ENCODE measurements at places on chromosomes 12 and 14.

DNA sequence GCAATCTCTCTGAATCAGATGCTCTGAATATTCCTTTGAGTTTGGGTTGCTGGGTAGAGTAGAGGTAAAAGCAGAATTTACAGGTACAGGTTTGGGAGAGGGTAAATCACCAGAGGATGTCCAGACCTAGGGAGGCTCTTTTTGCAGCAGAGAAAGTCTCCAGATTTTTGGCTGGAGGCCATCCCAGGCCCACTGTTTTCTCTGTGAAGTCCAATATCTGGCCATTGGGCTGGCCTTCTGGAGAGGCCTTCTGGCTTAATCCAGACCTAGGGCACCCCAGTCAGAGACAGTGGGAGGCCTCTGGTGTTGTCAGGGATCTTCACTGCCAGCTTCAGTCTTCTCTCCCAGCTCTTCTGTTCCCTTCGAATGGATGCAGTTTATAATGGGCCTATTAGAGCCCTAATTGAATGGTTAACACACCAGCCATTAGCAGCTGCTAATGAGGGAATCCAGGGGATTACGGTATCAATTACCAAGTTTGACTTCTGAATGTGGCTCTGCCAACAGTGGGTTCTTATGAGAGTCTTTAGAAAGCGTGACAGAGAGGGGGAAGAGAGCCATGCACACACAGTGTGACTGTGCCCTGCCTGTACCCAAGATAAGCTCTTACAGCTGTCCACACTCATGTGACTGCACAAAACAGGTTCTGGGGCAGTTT is 183.1 kb downstream of the EMP1 start:
- no peak overlapping the region for H3K4me3 ChIP-seq
- no peak overlapping the region for H3K27ac ChIP-seq
- H3K4me1 ChIP-seq, result peaks cover 3% of the 10 kb centered on the region
- no peaks in the 10 kb centered on the region for H3K27me3 ChIP-seq
- H3K36me3 ChIP-seq, result no peaks in the 10 kb centered on the region

DNA sequence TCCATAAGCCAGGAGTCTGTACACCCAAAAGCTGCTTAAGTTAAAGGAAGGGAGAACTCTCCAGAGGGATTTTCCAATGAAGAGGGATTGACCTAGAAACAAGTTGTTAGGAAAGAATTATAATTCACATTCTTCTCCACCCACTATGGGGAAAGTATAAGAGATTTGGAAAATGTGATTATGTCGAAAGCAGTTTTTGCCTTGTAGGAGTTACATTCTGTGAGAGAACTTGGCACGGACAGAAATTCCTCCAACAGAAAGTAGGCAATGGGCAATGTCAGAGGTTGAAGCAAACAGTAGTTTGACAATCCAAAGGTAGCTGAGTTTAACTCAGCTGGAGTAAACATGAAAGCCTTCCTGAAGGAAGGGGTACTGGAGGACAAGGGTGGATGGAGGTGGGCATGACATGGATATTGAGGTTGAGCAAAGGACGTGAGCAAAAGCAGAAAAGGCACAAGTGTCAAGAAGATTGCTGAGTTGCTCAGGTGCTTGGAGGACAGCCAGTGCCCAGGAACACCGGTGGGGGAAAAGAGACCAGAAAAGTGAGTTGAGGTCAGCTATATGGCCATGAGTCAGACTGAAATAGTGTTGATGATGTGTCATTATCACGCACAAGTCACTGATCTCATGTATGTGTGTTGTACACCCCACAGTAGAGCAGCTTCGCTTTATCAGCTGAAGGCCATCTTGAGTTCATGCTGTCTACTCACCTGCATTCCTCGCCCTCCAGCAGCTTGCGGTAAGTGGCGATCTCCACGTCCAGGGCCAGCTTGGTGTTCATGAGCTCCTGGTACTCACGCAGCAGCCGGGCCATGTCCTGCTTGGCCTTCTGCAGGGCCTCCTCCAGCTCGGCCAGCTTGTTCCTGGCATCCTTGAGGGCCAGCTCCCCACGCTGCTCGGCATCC is 4.0 kb downstream of the KRT5 start:
- no peak overlapping the region for H3K27ac ChIP-seq
- H3K27me3 ChIP-seq, result no peaks in the 10 kb centered on the region
- no peaks in the 10 kb centered on the region for H3K36me3 ChIP-seq
- no peaks in the 10 kb centered on the region for H3K4me1 ChIP-seq
- H3K4me3 ChIP-seq, result no peak overlapping the region

- no peaks in the 10 kb centered on the region for H3K4me1 ChIP-seq
- H3K27me3 ChIP-seq, result no peaks in the 10 kb centered on the region
- no peaks in the 10 kb centered on the region for H3K36me3 ChIP-seq
- no peak overlapping the region for H3K27ac ChIP-seq
Measured at GRCh38 chr12:101231636-101232035, 21.6 kb upstream of the SLC5A8 start.

GRCh38 chr14:69094481-69094880 is 58.4 kb downstream of the DCAF5 start:
- DNase-seq, result no peak
- H3K4me1 ChIP-seq, result peaks cover 6% of the 10 kb centered on the region
- H3K27ac ChIP-seq, result no peak overlapping the region
- no peaks in the 10 kb centered on the region for H3K36me3 ChIP-seq
- H3K27me3 ChIP-seq, result no peaks in the 10 kb centered on the region
- H3K4me3 ChIP-seq, result no peak overlapping the region

GRCh38 chr12:3271639-3272038 is 194.5 kb downstream of the TSPAN9 start:
- peaks cover 8% of the 10 kb centered on the region for H3K4me1 ChIP-seq
- no peaks in the 10 kb centered on the region for H3K27me3 ChIP-seq
- no peak for DNase-seq

- H3K27me3 ChIP-seq, result no peaks in the 10 kb centered on the region
- no peak overlapping the region for H3K4me3 ChIP-seq
- H3K27ac ChIP-seq, result no peak overlapping the region
- DNase-seq, result no peak
- H3K4me1 ChIP-seq, result no peaks in the 10 kb centered on the region
Measured at GRCh38 chr12:117890137-117890536, 78.7 kb downstream of the KSR2 start.

DNA sequence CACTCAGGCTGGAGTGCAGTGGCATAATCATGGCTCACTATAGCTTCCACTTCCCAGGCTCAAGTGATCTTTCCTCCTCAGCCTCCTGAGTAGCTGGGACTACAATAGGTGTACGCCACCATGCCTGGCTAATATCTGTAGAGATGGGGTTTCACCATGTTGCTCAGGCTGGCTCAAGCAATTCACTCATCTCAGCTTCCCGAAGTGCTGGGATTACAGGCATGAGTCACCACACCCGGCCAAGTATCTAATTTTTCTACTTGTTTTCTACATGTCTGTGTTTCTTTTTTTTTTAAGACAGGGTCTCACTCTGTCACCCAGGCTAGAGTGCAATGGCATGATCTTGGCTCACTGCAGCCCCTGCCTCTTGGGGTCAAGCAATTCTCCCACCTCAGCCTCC is 119.7 kb upstream of the MED13L start:
- H3K27ac ChIP-seq, result no peak overlapping the region
- DNase-seq, result no peak
- H3K4me3 ChIP-seq, result no peak overlapping the region
- H3K36me3 ChIP-seq, result no peaks in the 10 kb centered on the region
- no peaks in the 10 kb centered on the region for H3K27me3 ChIP-seq
- H3K4me1 ChIP-seq, result no peaks in the 10 kb centered on the region

GRCh38 chr12:16564675-16565074 is 41.3 kb downstream of the LMO3 start:
- H3K4me1 ChIP-seq, result no peaks in the 10 kb centered on the region
- no peak overlapping the region for H3K4me3 ChIP-seq
- no peak overlapping the region for H3K27ac ChIP-seq
- no peaks in the 10 kb centered on the region for H3K27me3 ChIP-seq

DNA sequence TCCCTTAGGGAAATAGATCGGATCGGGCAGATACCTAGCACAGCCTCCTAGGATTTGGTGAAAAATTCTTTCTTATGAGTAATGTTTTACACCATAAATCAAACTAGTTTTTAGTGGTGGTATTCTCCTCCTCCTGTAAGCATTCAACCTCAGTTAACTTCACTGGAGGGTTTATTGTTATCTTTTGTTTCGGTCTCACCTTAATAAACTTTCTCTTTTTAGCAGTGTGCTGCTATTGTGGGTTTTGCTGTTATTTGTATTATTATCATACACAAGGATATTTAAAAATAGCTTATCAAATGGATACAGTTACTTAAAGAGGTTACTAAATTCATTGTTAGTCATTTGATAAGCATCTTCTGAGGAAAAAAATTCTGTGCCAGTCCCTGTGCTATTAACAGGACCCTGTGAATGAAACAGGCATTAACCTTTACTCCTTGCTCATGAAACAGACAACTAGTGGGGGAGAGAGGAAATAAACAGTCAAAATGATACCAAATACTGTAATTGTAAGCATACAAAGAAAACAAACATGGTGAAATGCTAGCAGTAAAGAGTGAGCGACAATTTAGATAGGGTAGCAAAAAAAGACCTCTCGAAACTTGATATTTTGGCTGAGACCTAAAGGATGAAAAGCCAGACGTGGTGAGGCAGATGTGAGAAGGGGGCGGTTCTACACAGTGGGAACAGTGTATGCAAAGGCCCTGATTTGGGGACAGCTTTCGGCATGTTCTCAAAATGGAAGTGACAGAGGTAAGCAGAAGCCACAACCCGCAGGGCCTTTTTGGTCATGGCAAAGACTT is 178.7 kb upstream of the SOX5 start:
- H3K27me3 ChIP-seq, result no peaks in the 10 kb centered on the region
- no peaks in the 10 kb centered on the region for H3K4me1 ChIP-seq

- H3K4me3 ChIP-seq, result no peak overlapping the region
- H3K4me1 ChIP-seq, result no peaks in the 10 kb centered on the region
Measured at GRCh38 chr12:56658921-56659320, 13.1 kb upstream of the ATP5F1B start.

DNA sequence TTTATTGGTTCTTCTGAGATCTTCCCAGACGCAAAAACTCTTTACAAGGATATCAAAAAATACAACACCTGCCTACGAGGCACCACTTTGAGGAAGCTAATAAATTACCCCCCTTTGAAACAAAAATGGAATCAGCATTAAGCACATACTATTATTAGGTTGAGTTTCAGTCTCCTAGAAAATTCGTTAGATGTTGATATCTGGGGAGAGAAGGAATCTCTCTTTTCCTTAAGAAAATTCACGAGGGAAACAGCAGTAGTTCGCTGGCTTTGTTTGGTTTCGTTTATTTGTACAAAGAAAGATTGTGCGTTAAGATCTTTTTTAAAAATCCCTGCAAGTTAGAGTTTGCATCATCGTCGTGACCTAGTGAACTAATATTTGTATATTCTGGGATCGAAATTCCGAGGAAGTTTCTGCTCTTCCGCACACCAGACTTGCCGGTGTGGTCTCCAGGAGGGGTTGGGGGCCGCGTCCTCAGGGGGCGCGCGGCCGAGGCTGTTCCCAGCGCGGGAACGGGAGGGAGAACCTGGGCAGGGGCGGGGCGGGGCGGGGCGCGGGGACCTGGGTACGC is 12.1 kb downstream of the NKX2-1 start:
- H3K4me1 ChIP-seq, result no peaks in the 10 kb centered on the region
- DNase-seq, result no peak
- no peak overlapping the region for H3K27ac ChIP-seq
- peaks cover 100% of the 10 kb centered on the region for H3K27me3 ChIP-seq

GRCh38 chr12:5718680-5719079 is 226.4 kb downstream of the ANO2 start:
- no peaks in the 10 kb centered on the region for H3K27me3 ChIP-seq
- no peaks in the 10 kb centered on the region for H3K36me3 ChIP-seq
- H3K27ac ChIP-seq, result no peak overlapping the region
- H3K4me3 ChIP-seq, result no peak overlapping the region

- H3K4me1 ChIP-seq, result no peaks in the 10 kb centered on the region
- no peaks in the 10 kb centered on the region for H3K27me3 ChIP-seq
- no peak overlapping the region for H3K4me3 ChIP-seq
- H3K36me3 ChIP-seq, result no peaks in the 10 kb centered on the region
- no peak for DNase-seq
Measured at GRCh38 chr14:22268875-22269274, 320.1 kb downstream of the DAD1 start.

DNA sequence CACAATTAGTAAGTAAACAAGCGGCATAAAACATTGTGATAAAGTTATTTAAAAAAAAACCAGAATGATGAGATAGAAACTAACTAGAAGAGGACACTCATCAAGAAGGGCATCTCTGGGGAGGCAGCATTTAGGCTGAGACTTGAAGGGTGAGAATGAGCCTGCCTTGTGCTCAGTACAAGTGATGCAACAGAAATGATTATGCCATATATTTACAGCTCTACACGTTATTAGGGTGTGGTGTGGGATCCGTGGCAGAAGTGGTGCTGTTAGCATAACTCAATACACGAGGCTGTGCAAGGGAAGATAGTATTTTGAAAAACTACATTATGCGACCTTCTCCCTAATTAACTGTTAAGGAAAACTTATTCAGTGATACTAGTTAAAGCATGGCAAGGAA is 178.5 kb upstream of the ATF7IP start:
- H3K27me3 ChIP-seq, result no peaks in the 10 kb centered on the region
- no peak overlapping the region for H3K4me3 ChIP-seq
- DNase-seq, result no peak
- H3K4me1 ChIP-seq, result no peaks in the 10 kb centered on the region
- H3K27ac ChIP-seq, result no peak overlapping the region
- H3K36me3 ChIP-seq, result no peaks in the 10 kb centered on the region

DNA sequence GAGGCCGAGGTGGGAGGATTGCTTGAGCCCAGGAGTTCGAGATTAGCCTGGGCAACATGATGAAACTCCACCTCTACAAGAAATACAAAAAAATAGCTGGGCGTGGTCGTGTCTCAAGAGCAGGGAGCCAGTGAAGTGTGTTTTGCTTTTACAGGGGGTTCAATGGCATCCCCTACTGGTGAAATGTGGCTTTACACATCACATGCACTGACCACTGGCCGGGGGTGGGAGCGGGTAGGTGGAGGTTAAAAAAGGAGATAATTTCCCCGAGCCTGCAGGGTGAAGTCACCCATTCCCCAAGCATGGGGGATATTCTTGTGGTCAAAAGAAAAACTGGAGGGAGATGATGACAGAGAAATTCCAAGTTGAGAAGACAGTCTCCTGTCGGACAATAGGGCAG is 63.6 kb upstream of the PWP1 start:
- H3K4me3 ChIP-seq, result no peak overlapping the region
- H3K36me3 ChIP-seq, result no peaks in the 10 kb centered on the region
- no peak for DNase-seq
- H3K27ac ChIP-seq, result no peak overlapping the region
- no peaks in the 10 kb centered on the region for H3K4me1 ChIP-seq
- no peaks in the 10 kb centered on the region for H3K27me3 ChIP-seq

GRCh38 chr12:116337312-116337711 is 59.8 kb upstream of the MED13L start:
- H3K4me3 ChIP-seq, result no peak overlapping the region
- no peaks in the 10 kb centered on the region for H3K4me1 ChIP-seq
- no peak for DNase-seq
- no peak overlapping the region for H3K27ac ChIP-seq
- no peaks in the 10 kb centered on the region for H3K27me3 ChIP-seq
- H3K36me3 ChIP-seq, result no peaks in the 10 kb centered on the region

GRCh38 chr12:26623136-26623535 is 209.9 kb downstream of the ITPR2 start:
- DNase-seq, result no peak
- no peak overlapping the region for H3K27ac ChIP-seq
- H3K4me3 ChIP-seq, result no peak overlapping the region
- H3K4me1 ChIP-seq, result no peaks in the 10 kb centered on the region
- no peaks in the 10 kb centered on the region for H3K27me3 ChIP-seq
- peaks cover 24% of the 10 kb centered on the region for H3K36me3 ChIP-seq
